ENCODE measurements at places on chromosomes 5 and 9. TPM values are rescaled to one million over a fixed set of nuclear protein-coding genes. Genes with fewer than 3 reads are reported as not detected.

SH3TC2 gene
- total RNA-seq = 16.9 TPM

NUTM2F gene
- total RNA-seq = not detected

IRX2 gene
- total RNA-seq = 16.7 TPM

FOXD4L5 gene
- total RNA-seq = not detected

- H3K27ac ChIP-seq = no peak overlapping the region
- H3K4me3 ChIP-seq = no peak overlapping the region
- H3K36me3 ChIP-seq = no peaks in the 10 kb centered on the region
- DNase-seq = no peak
- no peaks in the 10 kb centered on the region for H3K27me3 ChIP-seq
Measured at GRCh38 chr5:83151821-83152220, 74.5 kb downstream of the XRCC4 start.

- peaks cover 62% of the 10 kb centered on the region for H3K4me1 ChIP-seq
- peaks cover 41% of the 10 kb centered on the region for H3K36me3 ChIP-seq
- no peaks in the 10 kb centered on the region for H3K27me3 ChIP-seq
- DNase-seq = peak; percentile 69
Measured at GRCh38 chr9:136327304-136327974, at the start of gene GPSM1. Gene GPSM1 (plus strand): TSS chr9:136327539. CDS start chr9:136327696, 157 bp downstream.

- H3K27me3 ChIP-seq = no peaks in the 10 kb centered on the region
- peaks cover 12% of the 10 kb centered on the region for H3K4me1 ChIP-seq
- peak overlapping the region; percentile 87 for H3K4me3 ChIP-seq
- peaks cover 6% of the 10 kb centered on the region for H3K36me3 ChIP-seq
- no peak overlapping the region for H3K27ac ChIP-seq
- no peak for DNase-seq
Measured at GRCh38 chr9:37902796-37903646, 906 bp downstream of the SLC25A51 start.

DNA sequence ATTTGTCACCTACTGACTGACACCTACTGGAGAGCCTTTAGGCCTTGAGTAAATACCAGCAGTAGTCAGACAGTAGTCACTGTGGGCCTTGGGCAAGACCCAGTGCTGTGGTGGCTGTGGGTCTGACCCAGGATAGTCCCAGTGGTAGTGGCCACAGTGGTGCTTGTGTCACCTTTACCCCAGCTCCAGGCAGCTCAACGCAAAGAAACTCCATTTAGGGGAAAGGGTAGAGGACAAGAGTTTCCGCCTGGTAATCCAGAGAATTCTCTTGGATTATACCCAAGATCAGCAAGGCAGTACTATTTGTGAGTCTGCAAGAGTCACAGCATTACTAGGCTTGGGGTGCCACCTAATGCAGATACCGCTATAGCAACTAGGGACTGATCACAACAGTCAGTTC, 28.9 kb downstream of the CERT1 start:
- H3K27me3 ChIP-seq = no peaks in the 10 kb centered on the region
- H3K4me1 ChIP-seq = no peaks in the 10 kb centered on the region
- no peak overlapping the region for H3K4me3 ChIP-seq

GRCh38 chr5:93578813-93579691, 2.0 kb downstream of the NR2F1-AS1 start:
- H3K27me3 ChIP-seq = no peaks in the 10 kb centered on the region
- H3K36me3 ChIP-seq = no peaks in the 10 kb centered on the region
- H3K4me3 ChIP-seq = peak overlapping the region; percentile 81
- DNase-seq = peak; percentile 71
- peak overlapping the region; percentile 23 for H3K27ac ChIP-seq

DNA sequence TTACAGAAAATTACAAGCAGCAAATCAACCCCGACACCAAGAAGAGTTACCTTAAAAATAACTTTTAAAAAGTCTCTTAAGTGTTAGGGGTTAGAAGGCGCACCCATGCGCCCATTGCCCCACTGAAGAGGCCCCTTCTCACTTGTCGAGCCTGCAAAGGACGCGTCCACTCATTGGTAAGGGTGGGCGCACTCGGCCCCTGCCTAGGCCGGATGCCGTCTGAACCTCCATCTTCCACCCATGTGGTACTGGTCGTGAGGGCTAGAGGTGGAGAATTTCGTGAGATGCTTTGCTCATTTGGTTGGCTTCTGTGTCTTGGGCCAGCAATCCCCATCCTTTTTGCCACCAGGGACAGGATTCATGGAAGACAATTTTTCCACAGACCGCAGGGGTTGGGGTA, 27.5 kb upstream of the LRRC14B start:
- H3K27me3 ChIP-seq = no peaks in the 10 kb centered on the region
- no peak overlapping the region for H3K4me3 ChIP-seq
- H3K36me3 ChIP-seq = no peaks in the 10 kb centered on the region
- no peak overlapping the region for H3K27ac ChIP-seq
- H3K4me1 ChIP-seq = peaks cover 42% of the 10 kb centered on the region
- no peak for DNase-seq

- peaks cover 8% of the 10 kb centered on the region for H3K4me1 ChIP-seq
- no peak for DNase-seq
- no peaks in the 10 kb centered on the region for H3K27me3 ChIP-seq
- no peak overlapping the region for H3K27ac ChIP-seq
- no peak overlapping the region for H3K4me3 ChIP-seq
Measured at GRCh38 chr9:113524468-113524867, 60.9 kb downstream of the RGS3 start.

- H3K36me3 ChIP-seq = no peaks in the 10 kb centered on the region
- H3K4me3 ChIP-seq = no peak overlapping the region
- H3K27me3 ChIP-seq = no peaks in the 10 kb centered on the region
- H3K4me1 ChIP-seq = no peaks in the 10 kb centered on the region
Measured at GRCh38 chr9:7266911-7267595, 509.3 kb downstream of the KDM4C start.

DNA sequence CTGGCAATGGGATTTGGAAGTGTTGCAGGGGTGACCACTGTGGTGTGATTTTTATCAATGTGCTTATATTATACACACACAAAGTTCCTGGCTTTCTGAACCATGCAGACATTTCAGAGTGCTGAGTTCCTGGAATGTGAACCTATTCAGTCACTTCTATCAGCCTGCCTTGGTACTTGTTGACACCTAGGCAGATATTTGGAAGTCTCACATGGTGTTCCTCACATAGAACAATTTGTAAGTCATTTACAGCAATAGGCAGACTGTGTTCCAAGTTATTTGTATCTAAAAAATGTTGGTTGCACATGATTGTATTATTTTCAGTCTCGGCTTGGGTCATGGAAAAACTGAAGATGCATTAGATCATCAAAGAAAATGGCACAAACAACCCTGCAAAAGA, 182.2 kb downstream of the SREK1 start:
- no peaks in the 10 kb centered on the region for H3K36me3 ChIP-seq
- 0 out of 2 replicates have a peak, but pooled peaks cover 3% of the 10 kb centered on the region for H3K27me3 ChIP-seq
- no peaks in the 10 kb centered on the region for H3K4me1 ChIP-seq
- no peak for DNase-seq
- H3K27ac ChIP-seq = no peak overlapping the region
- H3K4me3 ChIP-seq = no peak overlapping the region

GRCh38 chr5:34914671-34915138, 599 bp downstream of the RAD1 start:
- H3K4me3 ChIP-seq = peak overlapping the region; percentile 73
- peaks cover 28% of the 10 kb centered on the region for H3K4me1 ChIP-seq
- H3K27ac ChIP-seq = peak overlapping the region; percentile 62
- peaks cover 72% of the 10 kb centered on the region for H3K36me3 ChIP-seq
- no peak for DNase-seq
- no peaks in the 10 kb centered on the region for H3K27me3 ChIP-seq

DNA sequence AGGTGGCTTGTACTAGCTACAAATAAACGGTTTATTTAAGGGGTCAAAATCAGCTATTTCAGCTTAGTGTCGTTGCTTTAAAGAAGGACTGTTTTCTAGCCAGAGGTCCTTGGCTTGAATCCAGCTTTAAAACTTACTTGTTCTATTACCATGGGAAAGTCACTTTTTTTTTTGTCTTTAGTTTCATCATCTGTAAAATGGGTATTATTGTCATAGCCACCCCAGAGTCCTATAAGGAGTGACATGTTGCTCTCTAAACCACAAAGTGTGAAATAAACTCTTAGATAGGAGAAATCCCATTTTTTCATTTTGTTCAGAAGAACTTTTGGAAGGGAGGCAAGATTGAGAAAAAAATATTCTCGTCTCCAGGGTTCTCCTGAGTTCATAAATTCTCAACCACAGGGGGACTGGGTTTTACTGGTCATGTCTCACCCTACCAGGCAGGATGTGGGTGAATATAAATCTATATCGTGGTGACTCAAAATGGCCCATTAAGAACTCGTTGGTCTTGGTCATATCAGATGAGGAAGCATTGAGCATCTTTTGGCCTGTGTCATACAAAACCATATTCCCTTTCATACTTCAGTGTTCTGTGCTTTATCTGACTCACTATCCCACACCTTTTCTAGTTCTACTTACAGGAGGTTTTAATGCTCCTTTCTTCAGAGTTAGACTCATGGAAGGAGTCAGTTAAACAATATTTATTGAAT, 202.7 kb upstream of the NR3C1 start:
- H3K4me1 ChIP-seq = no peaks in the 10 kb centered on the region
- H3K27ac ChIP-seq = no peak overlapping the region

- no peak overlapping the region for H3K27ac ChIP-seq
- H3K4me1 ChIP-seq = no peaks in the 10 kb centered on the region
- DNase-seq = no peak
- H3K36me3 ChIP-seq = no peaks in the 10 kb centered on the region
- H3K27me3 ChIP-seq = no peaks in the 10 kb centered on the region
Measured at GRCh38 chr9:6219040-6219439, 3.4 kb downstream of the IL33 start.

GRCh38 chr5:1748845-1749244, 50.8 kb downstream of the MRPL36 start:
- no peak overlapping the region for H3K27ac ChIP-seq
- no peak overlapping the region for H3K4me3 ChIP-seq
- no peaks in the 10 kb centered on the region for H3K4me1 ChIP-seq
- H3K36me3 ChIP-seq = no peaks in the 10 kb centered on the region
- H3K27me3 ChIP-seq = peaks cover 10% of the 10 kb centered on the region

DNA sequence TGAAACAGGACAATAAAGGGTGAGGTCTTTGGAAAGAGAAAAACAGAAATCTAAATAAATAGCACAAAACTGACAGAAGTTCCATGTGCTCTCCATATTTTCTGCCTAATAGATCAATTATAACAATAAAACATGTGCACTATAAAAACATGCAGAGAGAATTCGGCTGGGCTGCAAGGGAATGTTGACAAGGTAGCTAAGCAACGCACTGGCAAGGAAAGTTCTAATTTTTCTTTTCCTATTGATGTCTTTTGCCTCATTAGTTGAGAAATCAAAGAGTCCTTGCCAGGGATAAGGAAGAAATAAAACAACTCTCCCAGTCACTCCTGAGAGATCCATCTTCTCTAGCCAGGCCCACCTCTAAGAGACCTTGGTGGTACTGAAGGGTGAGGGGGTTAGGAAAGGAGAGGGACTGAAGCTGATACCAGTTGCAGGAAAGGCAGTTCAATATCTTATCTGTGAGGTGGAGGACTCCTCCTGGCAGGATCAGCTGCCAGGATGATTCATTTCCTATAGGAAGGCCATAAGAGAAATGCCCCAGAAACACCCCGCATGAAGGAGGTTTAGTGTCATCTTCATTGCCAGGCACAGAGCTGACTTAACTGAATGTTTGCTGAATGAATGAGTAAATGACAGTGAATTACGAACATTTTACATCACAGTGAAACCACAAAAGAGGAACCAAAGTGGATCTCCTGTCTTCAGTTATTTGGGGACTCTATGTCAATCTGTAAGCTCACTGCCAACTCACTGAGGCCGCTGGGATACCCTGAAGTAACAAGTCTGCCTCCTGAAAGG, 63.7 kb upstream of the IFNK start:
- H3K27ac ChIP-seq = no peak overlapping the region
- DNase-seq = no peak
- H3K36me3 ChIP-seq = no peaks in the 10 kb centered on the region

DNA sequence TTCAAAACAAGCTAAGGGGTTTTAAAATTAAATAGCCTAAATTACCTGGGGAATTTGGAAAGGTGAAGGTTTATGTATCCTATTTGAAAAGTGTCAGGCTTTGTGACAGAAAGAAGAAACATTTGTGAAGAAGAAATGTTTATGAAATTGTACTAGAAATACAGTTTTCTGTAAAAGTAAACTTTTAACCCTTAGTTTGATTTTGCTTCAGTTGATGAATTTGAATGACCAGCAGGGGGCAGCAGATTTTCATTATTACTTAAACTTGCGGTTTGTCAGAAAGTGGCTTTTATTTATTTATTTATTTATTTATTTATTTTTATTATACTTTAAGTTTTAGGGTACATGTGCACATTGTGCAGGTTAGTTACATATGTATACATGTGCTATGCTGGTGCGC, 58.1 kb downstream of the NNT start:
- H3K4me3 ChIP-seq = no peak overlapping the region
- H3K4me1 ChIP-seq = peaks cover 14% of the 10 kb centered on the region
- DNase-seq = no peak
- H3K27ac ChIP-seq = no peak overlapping the region
- H3K36me3 ChIP-seq = peaks cover 57% of the 10 kb centered on the region
- no peaks in the 10 kb centered on the region for H3K27me3 ChIP-seq

DNA sequence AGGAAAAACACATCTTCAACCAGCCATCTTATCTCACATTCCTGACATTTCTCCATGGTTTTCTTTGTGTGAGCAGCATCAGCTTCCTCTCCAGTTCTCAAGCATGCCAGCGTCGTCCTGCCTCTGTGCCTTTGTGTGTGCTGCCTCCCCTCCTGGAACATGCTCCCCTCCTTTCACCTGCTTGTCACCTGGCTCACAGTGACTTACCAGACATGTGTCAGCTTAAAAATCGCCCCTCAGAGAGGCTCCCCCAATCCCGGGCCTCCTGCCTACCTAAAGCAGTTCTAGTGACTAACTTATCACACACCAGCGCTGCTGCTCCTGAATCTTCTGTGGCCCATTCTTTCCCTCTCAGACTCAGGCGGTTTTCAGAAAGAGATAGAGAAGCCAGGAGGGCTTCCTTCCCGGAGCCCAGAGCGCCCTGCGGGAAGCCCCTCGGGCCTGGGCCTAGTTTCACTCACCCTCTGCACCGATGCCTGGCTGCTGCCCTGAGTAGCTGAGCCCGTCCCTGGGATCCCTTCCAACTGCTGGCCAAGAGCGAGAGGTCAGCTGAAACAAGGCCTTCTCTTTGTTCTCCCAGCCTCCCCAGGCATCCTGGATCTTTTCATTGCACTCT, 51.1 kb upstream of the MVB12B start:
- no peak overlapping the region for H3K27ac ChIP-seq
- H3K36me3 ChIP-seq = no peaks in the 10 kb centered on the region
- no peaks in the 10 kb centered on the region for H3K4me1 ChIP-seq
- H3K4me3 ChIP-seq = no peak overlapping the region

- H3K4me1 ChIP-seq = no peaks in the 10 kb centered on the region
- no peaks in the 10 kb centered on the region for H3K27me3 ChIP-seq
- H3K36me3 ChIP-seq = peaks cover 76% of the 10 kb centered on the region
- no peak overlapping the region for H3K4me3 ChIP-seq
- H3K27ac ChIP-seq = no peak overlapping the region
Measured at GRCh38 chr5:177276886-177277285, 26.6 kb downstream of the RAB24 start.

DNA sequence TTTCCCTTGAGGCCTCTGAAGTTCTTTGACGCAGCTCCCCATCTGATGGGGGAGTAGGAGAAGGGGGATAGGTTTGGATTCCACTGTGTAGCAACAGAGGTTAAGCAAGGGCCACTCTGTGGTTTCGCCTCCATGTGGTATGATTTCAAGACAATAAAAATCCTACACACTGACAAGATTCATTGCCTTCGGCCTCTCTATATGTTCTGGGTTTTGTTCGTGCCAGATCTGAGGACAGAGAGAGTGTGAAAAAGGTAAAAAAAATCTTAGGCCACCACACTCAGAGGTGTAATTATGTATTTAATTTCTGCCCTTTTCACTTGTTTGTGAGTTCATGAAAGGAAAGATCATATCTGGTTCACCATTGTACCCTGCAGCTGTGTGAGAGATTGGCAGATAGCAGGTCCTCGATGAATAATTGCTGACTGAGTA, 715.2 kb upstream of the ZNF608 start:
- H3K27me3 ChIP-seq = no peaks in the 10 kb centered on the region
- no peaks in the 10 kb centered on the region for H3K4me1 ChIP-seq
- H3K4me3 ChIP-seq = no peak overlapping the region
- DNase-seq = no peak

Data from SJSA1 (cell line).